Stimulated activated CD4-positive, alpha-beta T cell treated with anti-CD3 and anti-CD28 coated beads, Interleukin-1b, Interleukin-23, amount 100 ng/mL, for 1 hour (primary cell): ENCODE measurements at places on chromosomes 6 and 20.

DNA sequence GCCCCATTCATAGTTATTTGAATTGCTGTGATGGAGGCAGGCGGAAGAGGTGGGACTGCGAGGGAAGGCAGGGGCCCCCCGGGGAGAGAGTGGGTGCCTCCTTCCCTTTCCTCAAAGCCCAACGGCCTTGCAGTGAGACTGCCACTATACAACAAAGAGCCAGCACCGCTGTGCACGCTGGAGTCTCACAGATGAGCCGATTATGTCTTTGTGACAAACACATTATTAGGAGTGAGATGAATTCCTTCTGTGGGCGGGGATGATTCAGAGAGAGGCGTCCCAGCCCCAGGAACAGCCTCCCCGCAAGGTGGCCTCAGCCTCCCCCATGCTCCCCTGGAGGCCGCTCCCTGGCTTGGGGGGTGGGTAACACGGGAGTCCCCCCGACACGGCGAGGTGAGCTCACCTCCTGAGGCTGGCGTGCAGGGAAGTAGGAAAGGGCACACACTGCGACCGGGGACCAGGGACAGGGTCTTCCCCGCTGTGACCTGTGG lies 26.7 kb downstream of the NTSR1 start:
- DNase-seq, result no peak

DNA sequence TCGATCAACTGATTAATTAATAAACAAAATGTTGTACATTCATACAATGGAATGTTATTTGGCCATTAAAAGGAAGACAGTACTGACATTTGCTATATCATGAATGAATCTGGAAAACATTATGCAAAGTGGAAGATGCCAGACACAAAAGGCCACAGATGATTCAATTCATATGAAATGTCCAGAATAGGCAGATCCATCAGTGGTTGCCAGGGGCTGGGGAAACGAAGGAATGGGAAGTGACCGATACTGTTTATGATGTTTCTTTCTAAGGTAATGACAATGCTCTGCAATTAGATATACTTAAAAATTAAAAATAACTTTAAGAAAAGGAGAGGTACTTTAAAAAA lies 37.2 kb downstream of the ELOVL5 start:
- no peak for DNase-seq

- no peak for DNase-seq
These were observed 30.9 kb upstream of the EDN3 start for GRCh38 chr20:59269411-59270025.

DNA sequence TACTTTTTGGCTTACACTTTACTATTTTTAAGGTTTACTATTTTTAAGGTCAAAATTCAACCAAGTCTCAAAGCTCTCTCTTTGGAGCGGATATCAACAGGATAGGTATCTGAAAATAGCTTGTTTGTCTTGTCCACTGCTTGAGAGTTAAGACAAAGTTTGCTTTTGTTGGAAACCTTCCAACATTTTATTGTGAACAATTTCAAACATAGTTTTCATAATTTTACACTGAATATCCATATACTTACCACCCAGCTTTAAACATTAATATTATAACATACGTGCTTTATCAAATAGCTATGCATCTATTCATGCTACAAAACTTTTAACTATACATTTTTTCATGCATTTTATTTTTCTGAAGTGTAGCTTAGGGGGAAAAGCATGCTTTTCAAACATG lies 109.9 kb downstream of the FYN start:
- no peak for DNase-seq

DNA sequence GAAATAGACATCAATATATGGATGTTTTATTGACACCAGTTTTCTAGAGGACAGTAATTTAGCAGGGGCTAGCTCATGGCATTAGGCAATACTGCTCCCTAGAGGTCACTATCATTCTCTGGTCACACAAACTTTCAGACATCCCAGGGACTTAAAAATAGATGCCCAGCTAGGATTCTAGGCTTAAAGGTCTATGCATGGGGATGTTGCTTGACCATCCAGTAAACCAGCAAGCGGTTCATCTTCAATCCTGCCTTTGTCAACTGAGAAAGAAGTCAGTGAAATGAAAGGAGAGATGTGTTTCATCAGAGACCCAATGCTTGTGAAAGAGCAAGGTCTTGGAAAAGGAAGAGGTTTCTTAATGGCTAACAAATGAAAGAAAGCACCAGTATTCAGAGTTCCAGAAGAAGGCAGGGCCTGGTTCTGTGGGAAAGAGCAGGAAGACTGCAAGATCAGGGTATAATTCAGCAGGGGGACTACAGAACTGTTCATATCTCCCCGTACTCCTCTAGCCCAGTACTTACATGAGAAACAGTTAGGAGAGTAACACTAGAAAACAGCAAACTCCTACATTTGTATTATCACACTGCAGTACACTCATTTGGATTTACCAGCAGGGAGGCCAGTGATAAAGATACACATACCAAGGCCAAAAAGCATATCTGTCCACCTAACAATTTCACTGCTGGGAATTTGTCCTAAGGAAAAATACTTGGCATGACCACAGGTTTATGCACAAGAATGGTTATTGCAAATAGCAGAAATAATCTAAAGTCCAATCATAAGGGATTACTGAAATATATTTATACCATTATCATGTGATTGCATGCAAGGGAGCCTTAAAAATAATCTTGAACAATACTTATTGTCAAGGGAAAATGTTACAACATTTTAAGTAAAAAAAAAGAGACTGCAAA lies 151.4 kb upstream of the LAMA2 start:
- DNase-seq, result no peak

- no peak for DNase-seq
These were observed 20.1 kb upstream of the FAM83C start for GRCh38 chr20:35312318-35312717.

DNA sequence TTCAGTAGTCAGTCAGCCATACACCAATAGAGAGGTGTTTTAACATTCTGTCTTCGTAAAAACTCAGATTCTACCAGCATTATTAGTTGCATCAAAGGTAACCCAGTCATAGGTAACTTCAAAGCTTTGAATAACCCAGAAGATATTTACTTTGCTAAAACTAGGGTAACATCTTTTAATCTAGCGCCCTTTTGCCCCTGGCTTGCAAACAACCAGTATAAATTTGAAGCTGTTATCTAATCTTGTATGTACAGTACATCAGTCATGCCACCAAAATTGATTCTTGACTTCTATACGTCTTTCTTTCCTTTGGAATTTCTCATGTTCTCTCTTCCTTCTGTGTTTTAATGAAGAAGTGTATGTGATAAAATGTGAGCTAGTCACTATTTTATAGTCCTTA lies 109.3 kb downstream of the LIN28B start:
- no peak for DNase-seq

GRCh38 chr6:37696841-37697662 lies 631 bp downstream of the MDGA1 start:
- no peak for DNase-seq

- no peak for DNase-seq
These were observed 53.8 kb downstream of the SLC35F1 start for GRCh38 chr6:117960877-117961276.

DNA sequence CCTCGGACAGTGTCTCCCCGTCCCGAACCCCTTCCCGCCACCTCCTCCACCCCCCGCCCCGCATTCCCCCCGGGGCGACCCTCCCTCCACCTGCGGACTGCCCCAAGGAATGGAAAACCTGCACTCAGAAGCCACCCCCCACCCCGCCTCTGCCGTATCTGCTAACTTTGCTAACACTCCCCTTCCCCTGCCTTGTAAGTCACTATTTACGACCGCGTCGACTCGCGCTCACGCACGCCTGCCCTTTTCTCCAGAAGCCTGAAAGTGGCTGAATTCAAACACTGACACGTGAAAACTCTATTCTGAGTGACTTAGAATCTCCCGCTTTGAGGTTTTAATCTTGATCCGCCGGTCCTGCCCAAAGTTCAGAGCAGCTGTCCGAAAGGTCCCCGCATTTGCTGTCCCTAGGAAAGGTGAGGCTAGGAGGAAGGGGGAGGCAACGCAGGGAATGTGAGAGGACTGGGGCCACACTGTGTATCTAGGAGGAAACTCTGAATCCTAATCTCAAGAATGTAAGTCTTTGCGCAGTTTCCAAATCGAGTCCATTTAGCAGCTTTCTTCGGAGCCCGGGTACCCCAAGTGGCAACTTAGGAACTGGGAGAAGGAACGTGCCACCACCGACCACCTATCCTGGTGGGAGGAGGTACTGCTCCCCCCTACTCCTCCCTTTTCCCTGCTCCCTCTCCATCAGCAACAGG lies 9.3 kb upstream of the POU3F2 start:
- DNase-seq, result no peak
